Substantia nigra (tissue), 51 donors: ENCODE measurements at places on chromosomes 16 and 17.

DNA sequence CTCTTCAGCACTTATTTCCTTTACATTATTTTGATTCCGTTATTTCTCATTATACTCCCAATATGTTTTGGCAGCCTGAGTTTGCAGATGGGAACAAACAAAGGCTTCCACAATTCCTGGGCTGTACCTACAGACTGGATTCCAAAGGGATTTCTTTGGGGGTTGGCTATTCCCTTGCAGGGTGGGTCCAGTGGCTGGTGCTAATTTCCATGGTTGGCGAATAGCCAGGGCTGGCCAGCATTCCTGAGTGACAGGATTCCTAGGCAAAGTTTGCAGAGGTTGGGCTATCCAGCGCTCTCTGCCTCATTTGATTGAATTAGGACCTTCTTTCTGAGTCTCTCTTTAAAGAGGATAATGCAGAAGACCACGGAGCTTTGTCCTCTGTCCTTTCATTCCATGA lies 207.4 kb downstream of the MAF start:
- DNase-seq: no peak

DNA sequence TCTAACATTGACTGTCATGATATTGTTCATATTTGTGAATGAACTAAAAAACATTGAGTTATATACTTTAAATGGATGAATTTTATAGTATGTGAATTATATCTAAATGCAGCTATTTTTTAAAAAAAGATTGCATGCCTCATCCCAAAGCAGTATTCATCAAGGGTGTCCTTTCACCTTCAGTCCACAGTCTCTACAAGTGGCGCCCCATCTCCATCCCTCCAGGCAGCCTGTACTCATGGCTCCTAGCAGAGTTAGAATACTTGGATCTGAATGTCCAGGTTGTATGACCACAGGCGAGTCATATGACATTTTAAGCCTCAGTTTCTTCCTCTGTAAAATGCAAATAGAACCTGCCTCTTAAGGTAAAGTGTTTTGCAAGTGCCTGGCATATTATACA lies 69.8 kb downstream of the TMEM100 start:
- DNase-seq: no peak

GRCh38 chr17:39737760-39738567 lies at the start of gene GRB7:
Gene GRB7 (plus strand): TSS chr17:39737938. CDS start chr17:39742302, 4,364 bp downstream.
- DNase-seq: no peak

DNA sequence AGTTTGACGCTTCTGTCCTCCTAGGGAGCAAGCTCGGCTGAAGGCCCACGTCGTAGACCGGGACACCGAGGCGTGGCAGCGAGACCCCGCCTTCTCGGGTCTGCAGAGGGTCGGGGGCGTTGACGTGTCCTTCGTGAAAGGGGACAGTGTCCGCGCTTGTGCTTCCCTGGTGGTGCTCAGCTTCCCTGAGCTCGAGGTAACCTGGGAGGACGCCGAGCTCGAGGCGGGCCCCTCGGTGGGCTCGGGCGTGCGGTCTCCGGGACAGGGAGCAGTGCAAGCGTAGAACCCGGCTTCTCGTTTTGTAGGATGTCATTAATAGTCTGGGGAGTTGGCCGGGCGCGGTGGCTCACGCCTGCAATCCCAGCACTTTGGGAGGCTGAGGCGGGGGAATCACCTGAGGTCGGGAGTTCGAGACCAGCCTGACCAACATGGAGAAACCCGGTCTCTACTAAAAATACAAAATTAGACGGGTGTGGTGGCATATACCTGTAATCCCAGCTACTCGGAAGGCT lies 715 bp downstream of the ENDOV start:
- no peak for DNase-seq

GRCh38 chr16:15752717-15753488 lies 102.9 kb downstream of the NDE1 start:
- DNase-seq: no peak

- no peak for DNase-seq
Observed at GRCh38 chr17:79931817-79932309, 92.6 kb upstream of the CBX4 start.

DNA sequence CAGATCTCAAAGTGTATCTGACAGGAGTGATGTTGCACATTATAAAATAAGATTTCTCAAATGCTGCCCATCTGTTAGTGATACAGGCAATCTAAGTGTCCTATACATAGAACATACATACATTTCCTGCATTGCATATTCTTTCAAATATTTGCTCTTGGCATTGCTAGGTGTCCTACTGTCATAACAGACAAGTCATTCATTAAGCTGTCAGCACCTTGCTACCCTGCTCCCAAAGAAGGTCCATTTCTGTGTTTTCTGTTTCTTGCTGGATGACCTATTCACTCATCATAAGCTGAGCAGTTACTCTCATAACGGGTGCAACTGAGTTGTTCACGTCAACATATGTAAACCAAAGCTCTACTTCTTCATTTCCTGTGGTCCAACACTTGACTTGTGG lies 719.0 kb downstream of the KCNJ2 start:
- DNase-seq: no peak

DNA sequence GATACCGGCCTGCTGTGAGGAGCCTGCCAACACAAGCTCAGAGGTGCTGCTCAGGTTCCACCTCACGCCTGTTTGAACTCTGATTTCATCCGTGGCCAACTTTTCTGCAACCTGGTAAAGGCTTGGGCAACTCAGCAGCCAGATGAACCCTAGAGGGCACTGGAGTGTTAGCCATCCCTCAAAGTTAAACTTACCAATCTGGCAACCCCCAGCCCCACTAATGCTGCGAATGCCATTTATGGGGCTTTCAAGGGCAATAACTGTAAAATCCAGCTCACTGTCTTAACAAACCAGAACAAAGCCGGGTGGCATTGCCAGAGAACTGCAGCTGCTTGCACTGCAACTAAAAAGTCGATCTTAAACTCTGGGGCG lies 105.5 kb downstream of the AXIN2 start:
- peak; percentile 4 for DNase-seq

GRCh38 chr17:10803830-10804475 lies at the start of gene TMEM238L:
Gene TMEM238L (minus strand): TSS chr17:10804099. CDS start chr17:10803963, 136 bp downstream.
- no peak for DNase-seq

DNA sequence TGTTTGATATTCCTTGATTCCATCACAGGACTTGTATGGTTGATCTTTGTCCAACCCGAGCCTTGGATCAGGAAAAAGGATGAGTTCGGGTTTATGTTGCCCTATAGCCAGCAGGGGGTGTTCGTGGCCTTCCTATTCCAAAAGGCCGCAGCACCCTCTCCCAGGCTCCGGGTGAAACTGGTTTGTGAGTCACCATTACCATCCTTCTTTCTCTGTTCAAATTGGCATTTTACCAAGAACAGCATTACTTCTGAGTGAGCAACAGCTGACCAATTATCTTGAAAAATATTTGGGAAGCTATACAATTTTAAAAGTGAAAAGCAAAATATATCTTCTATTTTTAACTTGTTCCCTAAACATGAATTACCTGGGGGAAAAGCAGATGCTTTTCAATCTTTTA lies 24.3 kb upstream of the KRT20 start:
- peak; percentile 61 for DNase-seq

DNA sequence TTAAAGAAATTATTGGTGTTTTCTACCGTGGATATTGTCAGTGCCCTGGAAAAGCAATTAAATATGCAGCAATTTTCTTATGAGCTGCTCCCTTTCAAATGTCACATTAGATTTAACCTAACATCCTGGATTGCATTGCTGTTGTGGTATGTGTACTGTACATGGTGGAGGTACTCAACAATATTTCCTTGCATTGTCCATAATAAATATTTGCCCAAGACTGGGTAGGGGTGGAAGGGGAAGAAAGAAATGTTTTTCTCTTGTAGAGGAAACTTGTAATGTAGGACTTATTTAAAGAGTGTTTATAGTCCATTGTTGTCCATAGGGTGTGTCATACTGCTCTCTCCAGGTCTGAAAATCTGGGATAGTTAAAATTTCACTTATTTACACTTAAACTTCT lies 346.2 kb upstream of the TBX2 start:
- no peak for DNase-seq

GRCh38 chr16:2826591-2827373 lies 3.3 kb upstream of the ZG16B start:
- no peak for DNase-seq
